Activated naive CD4-positive, alpha-beta T cell treated with anti-CD3 and anti-CD28 coated beads, Interleukin-2, amount 10 ng/mL, durations not matched to agents 7 days and 5 days (primary cell): ENCODE measurements at places on chromosomes 16 and 17.

- H3K36me3 ChIP-seq: no peaks in the 10 kb centered on the region
- H3K4me3 ChIP-seq: no peak overlapping the region
- DNase-seq: no peak
- H3K27ac ChIP-seq: no peak overlapping the region
- peaks cover 47% of the 10 kb centered on the region for H3K27me3 ChIP-seq
- no peaks in the 10 kb centered on the region for H3K4me1 ChIP-seq
Measured at GRCh38 chr16:66468321-66468965, 41.3 kb downstream of the BEAN1 start.

- H3K4me3 ChIP-seq: no peak overlapping the region
- H3K36me3 ChIP-seq: no peaks in the 10 kb centered on the region
- peaks cover 19% of the 10 kb centered on the region for H3K27me3 ChIP-seq
- DNase-seq: no peak
Measured at GRCh38 chr16:4924593-4925292, 12.2 kb downstream of the PPL start.

DNA sequence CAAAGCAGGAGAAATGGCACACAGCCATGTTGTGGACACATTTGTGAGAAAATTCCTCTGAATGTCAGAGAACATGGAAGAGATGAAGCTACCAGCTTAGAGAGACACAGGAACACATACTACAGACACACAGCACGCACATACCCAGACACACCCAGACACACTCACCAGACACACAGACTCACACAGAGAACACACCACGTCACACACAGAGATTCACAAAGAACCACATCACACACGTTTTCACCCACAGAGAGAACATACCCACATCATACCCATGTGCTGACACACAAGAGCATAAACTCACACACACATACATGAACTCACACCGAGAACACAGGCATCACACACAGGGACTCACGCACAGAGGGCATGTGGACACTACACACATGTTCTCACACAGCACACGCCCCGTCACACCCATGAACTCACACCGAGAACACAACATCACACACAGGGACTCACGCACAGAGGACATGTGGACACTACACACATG lies 124.9 kb downstream of the METRNL start:
- H3K4me3 ChIP-seq: no peak overlapping the region
- peaks cover 33% of the 10 kb centered on the region for H3K4me1 ChIP-seq
- H3K27ac ChIP-seq: no peak overlapping the region
- H3K27me3 ChIP-seq: peaks cover 19% of the 10 kb centered on the region
- peak; percentile 14 for DNase-seq
- H3K36me3 ChIP-seq: no peaks in the 10 kb centered on the region

DNA sequence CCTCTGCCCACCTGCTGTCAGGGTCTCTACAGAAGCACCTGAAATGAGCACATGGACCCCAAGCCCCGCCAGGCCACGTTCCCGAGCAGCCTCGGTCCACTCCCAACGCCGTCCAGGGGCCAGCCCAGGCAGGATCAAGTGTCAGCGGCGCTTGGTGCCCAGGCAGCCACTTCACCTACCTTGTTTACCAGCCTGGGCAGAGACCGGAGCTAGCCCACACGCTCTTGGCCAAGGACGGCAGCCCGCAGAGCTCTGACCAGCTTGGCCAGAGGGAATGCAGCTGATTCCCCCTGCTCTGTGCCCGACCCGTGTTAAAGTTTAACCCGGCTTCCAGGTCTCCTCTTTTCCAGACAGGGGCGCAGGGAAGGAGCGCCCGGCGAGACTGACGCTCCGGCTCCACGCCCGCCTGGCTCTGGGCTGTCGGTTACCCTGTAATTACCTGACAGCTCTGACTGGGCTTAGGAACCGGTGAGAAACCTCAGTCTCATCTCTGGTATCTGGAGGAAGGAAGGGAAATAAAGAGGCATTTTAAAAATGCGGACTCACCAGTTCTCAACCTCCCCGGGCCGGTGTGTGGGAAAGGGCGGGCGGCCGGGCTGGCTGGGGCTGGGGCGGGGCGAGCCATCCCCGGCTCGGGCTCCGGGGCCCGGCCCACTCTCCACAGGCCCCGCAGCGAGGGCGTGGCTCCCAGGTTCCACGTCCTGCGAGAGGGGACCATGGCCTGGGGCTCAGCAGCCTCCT lies 4.6 kb downstream of the KIFC3 start:
- H3K27me3 ChIP-seq: peaks cover 65% of the 10 kb centered on the region

DNA sequence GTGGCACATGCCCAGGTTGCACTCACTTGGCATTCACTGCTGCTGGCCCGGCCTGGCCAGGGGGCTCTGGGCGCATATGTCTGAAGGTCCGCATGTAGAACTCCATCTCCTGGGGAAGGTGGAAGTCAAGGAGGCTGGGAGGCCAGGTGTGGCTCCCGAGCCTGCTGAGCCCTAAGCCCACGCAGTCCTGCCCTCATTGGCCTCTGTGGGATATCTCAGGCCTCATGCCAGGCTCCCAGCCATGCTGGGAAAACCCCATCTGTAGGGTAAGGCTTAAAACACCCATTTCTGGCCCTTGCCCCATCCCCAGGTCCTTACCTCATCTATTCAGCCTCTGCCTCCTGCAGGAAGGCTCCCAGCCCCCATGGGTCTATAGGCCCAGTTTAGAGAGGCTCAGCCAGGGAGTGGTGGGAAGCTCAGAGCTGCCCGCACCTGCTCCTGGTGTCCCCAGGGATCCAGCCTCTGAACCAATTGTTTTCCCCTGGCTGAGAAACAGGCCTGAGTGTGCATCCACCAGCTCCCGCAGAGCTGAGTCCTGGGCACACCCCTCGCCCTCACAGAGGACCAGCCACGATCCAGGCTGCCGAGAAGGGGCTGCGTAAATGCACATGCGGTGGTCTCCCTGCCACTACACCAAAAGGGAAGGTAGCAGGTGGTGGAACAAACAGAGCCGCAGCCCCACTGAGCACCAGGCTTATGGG lies 2.3 kb upstream of the TPPP3 start:
- peaks cover 10% of the 10 kb centered on the region for H3K4me1 ChIP-seq
- H3K36me3 ChIP-seq: no peaks in the 10 kb centered on the region

- H3K27me3 ChIP-seq: no peaks in the 10 kb centered on the region
- DNase-seq: no peak
- H3K36me3 ChIP-seq: peaks cover 23% of the 10 kb centered on the region
- no peak overlapping the region for H3K4me3 ChIP-seq
- H3K4me1 ChIP-seq: no peaks in the 10 kb centered on the region
Measured at GRCh38 chr17:66782851-66783250, 52.1 kb upstream of the CACNG5 start.

- no peak for DNase-seq
- no peaks in the 10 kb centered on the region for H3K4me1 ChIP-seq
- H3K4me3 ChIP-seq: no peak overlapping the region
- H3K27me3 ChIP-seq: no peaks in the 10 kb centered on the region
- H3K27ac ChIP-seq: no peak overlapping the region
- H3K36me3 ChIP-seq: no peaks in the 10 kb centered on the region
Measured at GRCh38 chr16:64311241-64311640, 810.6 kb downstream of the CDH11 start.

DNA sequence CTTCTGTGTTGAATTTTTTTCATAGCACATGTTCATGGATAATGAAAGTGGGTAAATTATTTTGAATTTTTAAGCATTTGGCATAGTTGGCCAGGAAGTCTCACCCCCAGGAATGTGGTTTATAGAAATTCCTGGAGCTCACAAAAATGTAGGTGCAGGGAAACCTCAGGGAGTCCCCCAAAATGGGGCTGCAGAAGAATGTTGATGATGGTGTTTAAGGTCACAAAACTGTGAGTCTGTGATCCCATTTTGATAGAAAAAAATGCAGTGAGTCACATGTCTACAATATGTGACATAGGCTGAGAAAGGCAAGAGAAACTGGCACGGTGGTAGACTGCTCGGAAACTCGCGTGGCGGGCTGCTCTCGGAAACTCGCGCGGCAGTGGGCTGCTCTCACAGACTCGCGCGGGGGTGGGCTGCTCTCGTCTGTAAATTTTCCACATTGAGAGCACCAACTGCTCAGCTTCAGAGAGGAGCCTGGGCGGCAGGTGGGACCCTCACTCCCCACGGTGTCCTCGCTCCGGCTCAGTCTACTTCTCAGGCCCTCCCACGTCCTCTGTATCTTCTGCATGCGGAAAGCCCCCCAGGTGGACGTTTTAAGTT lies 18.7 kb upstream of the MC1R start:
- no peaks in the 10 kb centered on the region for H3K4me1 ChIP-seq
- DNase-seq: no peak
- no peak overlapping the region for H3K27ac ChIP-seq
- no peaks in the 10 kb centered on the region for H3K27me3 ChIP-seq
- H3K4me3 ChIP-seq: no peak overlapping the region

- H3K27me3 ChIP-seq: no peaks in the 10 kb centered on the region
- no peak overlapping the region for H3K4me3 ChIP-seq
- H3K36me3 ChIP-seq: no peaks in the 10 kb centered on the region
- no peak overlapping the region for H3K27ac ChIP-seq
- H3K4me1 ChIP-seq: no peaks in the 10 kb centered on the region
- DNase-seq: no peak
Measured at GRCh38 chr16:13307851-13308250, 406.5 kb downstream of the SHISA9 start.

DNA sequence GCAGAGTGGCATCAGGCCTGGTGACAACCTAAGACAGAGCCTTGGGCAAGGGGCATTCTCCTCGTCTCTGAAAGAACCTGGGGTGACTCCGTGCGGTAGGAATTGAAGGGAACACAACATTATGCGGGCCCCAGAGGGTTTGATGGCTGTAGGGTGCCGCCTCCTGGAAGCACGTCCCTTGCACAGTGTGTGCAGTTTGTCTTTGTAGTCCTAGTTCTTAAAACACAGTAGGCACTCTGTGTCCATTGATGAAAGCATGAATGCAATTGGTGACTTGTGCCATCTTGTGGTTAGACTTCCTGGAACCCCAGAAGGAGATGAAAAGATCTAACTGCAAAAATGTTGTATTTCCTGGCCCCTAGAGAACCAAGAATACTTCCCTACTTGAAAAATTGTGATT lies 279.8 kb downstream of the UTP18 start:
- no peak overlapping the region for H3K4me3 ChIP-seq
- no peaks in the 10 kb centered on the region for H3K27me3 ChIP-seq
- H3K27ac ChIP-seq: peak overlapping the region; percentile 29
- H3K4me1 ChIP-seq: peaks cover 17% of the 10 kb centered on the region
- peak; percentile 29 for DNase-seq

- peaks cover 47% of the 10 kb centered on the region for H3K27me3 ChIP-seq
- H3K27ac ChIP-seq: no peak overlapping the region
- H3K4me1 ChIP-seq: no peaks in the 10 kb centered on the region
- H3K4me3 ChIP-seq: no peak overlapping the region
- no peak for DNase-seq
Measured at GRCh38 chr17:41537990-41538389, 9.9 kb upstream of the KRT19 start.

DNA sequence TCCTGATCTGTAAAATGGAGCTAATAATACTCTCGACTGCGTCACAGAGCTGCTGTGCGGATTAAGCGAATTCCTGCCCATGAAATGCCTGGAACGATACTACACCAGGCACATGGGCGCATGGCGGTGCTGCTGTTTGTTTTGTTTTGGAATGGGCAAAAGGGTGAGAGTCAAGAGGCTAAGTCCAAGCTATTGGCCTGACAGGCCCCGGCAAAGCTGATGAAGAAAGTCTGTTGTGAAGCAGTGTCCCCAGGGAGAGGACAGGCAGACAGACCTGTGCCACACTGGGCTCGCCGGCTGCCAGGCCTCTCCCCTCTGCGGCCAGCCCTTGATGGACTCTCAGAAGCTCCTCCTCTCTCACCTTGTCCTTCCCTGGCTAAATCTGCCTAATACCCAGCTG lies 31.3 kb upstream of the RASD1 start:
- no peaks in the 10 kb centered on the region for H3K4me1 ChIP-seq
- no peaks in the 10 kb centered on the region for H3K36me3 ChIP-seq
- H3K27me3 ChIP-seq: no peaks in the 10 kb centered on the region
- H3K27ac ChIP-seq: no peak overlapping the region
- DNase-seq: no peak
